ENCODE measurements at places on chromosomes 1 and 21.

GRCh38 chr1:59480188-59480888, 183.4 kb downstream of the FGGY start:
- no peak for DNase-seq

GRCh38 chr1:88982055-88982454, 10.4 kb downstream of the KYAT3 start:
- DNase-seq, result peak; percentile 66

DNA sequence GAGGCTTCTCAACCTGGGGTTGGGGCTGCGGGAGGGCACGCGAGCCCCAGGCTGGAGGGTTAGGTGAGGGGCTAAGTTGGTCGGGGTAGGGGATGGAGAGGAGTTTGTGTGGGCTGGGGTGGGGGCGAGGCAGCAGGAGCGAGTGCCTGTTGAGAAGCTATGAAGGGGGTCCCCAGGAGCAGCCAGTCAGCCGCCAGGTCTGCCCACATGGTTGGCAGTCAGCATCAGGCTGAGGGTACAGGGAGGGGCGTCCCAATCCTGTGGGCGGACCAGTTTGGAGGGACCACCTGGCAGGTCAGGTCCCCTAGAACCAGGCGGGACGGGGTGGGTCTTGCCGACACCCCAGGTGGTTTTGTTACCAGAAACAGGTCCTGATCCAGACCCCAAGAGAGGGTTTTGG, 400 bp upstream of the TRIM17 start:
- DNase-seq, result no peak

- no peak for DNase-seq
These were observed 243.9 kb downstream of the TOMM20 start for GRCh38 chr1:234884701-234885100.

GRCh38 chr21:44865561-44866280, 7.8 kb downstream of the PTTG1IP start:
- DNase-seq, result no peak

GRCh38 chr1:209187589-209187988, 395.9 kb upstream of the CAMK1G start:
- no peak for DNase-seq

DNA sequence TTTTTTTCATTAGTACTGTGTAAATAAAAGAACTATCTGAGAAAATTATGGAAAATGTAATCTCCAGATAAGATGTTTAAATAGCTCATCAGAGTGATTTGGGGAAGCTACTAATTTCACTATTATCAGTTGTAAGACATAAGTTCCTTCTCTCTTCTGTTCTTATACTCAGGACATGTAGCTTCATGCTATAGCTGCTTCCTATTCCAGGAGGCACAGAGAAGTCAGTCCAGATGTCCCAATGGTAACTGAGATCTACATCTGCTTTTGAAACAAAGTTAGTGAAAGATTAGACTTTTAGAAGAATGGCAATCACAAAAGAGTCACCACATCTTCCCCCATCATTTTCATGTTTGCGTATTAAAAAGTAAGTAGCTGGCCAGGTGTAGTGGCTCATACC, 5.6 kb downstream of the MAP3K21 start:
- no peak for DNase-seq

- DNase-seq, result no peak
These were observed 642.7 kb upstream of the CXADR start for GRCh38 chr21:16870103-16870502.

GRCh38 chr1:162498496-162498810, 835 bp downstream of the UHMK1 start:
- no peak for DNase-seq

DNA sequence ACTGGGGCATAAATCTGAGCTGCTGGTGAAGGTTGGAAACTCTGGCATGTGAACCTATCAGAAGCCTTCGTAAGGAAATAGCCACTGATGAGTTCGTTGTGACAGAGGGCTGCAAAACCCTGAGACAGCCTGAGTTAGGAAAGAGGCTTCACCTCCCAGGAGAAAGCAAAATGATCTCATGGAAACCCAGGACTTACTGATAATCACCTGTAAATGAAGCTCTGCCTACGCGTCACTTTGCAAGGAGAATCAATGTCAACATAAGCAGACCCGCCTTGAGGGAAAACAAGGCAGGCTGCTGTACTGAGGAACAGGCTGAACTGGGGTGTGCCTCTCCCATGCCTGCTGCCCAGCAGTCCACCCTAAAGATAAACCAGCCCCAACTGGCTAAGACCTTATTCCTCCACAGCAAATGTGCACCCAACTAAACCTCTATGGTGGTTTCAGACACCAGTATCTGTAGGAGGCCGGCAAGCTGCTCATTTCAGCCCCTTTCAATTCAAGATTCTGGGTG, 46.8 kb upstream of the SLC44A3 start:
- no peak for DNase-seq

DNA sequence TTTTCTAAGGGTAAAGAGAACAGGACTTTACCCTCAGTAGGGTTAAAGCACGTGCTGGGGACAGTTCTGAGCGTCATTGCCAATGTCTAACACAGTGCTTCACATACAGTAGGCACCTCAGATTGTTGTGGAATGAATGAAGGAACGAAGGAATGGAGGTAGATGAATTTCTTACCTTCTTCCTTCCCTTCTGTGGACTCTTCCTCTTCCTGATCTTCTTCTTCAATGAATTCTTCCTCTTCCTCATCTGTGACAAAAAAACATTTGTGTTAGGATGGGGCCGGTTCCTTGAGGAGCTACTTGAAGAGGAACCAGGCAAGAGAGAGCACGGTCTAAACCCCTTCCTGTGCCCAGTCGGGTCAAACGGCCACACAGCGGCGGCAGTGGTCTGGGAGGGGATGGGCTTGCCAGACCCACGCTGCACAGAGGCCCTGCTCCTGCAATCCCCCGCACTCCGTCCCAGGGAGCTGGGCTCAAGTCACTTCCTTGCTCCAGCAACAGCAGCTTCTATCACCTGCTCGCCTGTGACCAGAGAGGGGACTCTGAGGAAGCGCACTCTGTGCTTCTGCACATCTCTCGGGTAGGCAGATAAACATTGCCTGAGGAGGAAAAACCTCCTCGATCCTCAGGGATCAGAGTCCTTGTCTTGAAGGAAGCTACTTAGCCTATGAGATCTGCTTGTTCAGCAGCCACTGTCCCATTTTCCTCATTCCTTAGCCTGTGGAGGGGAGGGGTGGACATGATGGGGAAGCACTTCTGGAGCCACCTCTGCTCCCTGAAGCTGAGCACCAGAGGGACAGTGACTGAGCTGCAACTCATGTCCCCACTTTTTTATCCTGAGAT, 8.0 kb upstream of the SLC30A2 start:
- DNase-seq, result no peak

- peak; percentile 13 for DNase-seq
These were observed 580.6 kb downstream of the PLA2G4A start for GRCh38 chr1:187409341-187409740.

DNA sequence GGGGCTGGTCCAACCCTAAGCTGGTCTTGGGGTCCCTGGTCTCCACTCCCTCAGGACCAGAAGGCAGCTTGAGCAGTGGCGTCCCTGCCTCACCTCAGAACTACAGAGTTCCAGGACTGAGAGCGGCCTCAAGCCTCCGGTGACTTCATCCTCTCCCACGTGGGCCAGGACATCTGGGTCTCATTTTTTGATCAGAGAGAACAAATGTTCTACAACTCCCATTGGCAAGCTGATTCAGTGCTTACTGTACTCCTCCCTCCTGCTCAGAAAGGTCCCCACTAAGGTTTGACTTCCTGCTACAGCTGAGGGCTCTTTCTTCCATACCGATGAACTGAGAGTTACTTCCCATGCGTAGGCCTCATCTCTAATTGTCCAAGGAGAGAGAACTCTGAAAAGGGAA, 78.5 kb downstream of the PLXNA2 start:
- peak; percentile 82 for DNase-seq

GRCh38 chr1:33429856-33430691, 821 bp downstream of the PHC2 start:
- DNase-seq, result peak; percentile 40

DNA sequence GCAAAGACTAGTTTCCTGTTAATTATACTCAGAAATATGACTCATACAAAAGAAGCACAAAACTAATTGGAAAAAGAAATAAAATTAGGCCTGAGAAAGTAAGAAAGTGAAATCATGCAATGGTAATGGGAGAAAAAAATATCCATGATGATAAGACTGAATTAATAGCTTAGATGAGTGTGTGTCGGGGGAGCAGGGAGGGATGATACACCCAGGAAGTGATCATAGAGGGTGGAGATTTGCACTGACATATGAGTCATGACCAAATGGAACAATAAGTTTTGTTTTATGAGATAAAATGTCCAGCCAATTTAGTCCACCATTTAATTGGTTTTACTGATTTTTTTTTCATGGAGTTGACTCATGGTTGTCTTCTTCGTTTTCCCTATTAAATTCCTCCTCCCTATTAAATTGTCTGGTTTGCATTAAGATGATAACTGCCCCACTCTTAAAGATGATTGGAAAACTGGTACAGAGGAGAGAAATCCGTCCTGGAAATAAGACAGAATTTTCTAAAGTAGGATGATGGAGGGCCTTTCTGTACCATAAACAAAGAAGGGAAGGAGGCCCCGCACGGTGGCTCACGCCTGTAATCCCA, 111.7 kb upstream of the KCNJ6 start:
- DNase-seq, result peak; percentile 81

GRCh38 chr1:196590959-196591358, 17.3 kb downstream of the KCNT2 start:
- no peak for DNase-seq

- no peak for DNase-seq
These were observed 54.9 kb downstream of the PTPRF start for GRCh38 chr1:43585557-43585956.

GRCh38 chr1:184507165-184507564, 120.3 kb downstream of the C1orf21 start:
- DNase-seq, result peak; percentile 11

DNA sequence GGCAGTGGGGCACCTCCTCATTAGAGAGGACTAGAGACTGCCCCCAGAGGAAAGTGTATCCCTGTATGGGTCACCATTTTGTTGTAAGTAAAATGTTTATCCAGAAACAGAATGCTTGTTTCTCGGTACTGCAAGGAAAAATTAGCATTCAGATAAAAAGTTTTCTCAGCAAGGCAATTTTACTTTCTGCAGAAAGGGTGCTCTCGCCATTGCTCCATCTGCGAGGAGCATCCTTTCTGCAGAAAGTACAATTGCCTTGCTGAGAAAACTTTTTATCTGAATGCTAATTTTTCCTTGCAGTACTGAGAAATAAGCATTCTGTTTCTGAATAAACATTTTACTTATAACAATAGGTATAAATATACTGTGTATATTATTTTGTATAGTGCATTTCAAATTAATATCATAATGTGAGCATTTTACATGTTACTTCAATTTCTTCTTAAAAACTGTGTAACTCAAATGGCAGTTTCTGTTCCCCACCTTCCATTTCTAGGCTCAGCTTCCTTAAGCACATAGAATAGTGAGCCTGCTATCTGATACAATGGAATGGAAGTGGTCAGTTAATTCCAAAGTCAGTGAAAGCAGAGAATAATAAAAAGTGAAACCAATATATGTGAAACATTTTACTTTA, 76.5 kb upstream of the DESI2 start:
- DNase-seq, result no peak

All from EH (cell line).